ENCODE measurements at places on chromosomes 5 and 9.

GRCh38 chr9:73655363-73655762 lies 503.7 kb downstream of the ANXA1 start:
- no peak for DNase-seq

- DNase-seq: no peak
These were observed 149.9 kb downstream of the FAM114A2 start for GRCh38 chr5:153888781-153889180.

- no peak for DNase-seq
These were observed 767 bp downstream of the RALGPS1 start for GRCh38 chr9:126915281-126915816.

DNA sequence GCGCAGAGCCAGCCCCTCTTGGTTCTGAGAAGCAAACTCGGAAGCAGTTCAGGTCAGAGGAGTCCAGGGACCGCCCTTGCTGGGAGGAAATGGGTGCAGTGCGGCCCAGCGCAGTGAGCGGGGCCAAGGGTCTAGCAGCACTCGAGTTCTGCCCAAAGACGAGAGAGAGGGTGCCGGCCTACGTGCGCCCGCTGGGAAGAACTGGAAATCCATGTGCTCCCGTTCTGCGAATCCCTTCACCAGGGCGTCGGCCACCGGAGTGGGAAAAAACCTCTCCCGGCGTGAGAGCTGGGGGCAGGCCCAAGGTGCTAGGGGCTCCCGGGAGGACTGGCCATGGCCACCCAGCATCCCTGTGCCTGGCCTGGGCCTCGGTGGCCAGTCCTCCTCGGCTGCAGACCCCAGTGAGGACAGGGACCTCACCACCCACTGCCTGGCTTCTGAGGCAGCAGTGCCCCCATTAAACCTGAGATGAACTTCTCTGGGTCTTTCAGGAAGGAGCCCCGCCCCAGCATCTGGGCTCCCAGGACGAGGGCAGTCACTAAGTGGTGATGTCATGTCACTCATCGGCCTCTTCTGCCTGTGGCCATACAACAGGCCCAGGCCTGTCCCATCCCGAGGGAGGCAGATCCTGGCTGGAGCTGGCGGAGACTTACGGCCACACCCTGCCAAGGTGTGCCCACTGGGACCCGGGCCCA lies 10.6 kb downstream of the TMEM250 start:
- DNase-seq: no peak

GRCh38 chr9:126490214-126490631 lies 123.5 kb upstream of the LMX1B start:
- no peak for DNase-seq

DNA sequence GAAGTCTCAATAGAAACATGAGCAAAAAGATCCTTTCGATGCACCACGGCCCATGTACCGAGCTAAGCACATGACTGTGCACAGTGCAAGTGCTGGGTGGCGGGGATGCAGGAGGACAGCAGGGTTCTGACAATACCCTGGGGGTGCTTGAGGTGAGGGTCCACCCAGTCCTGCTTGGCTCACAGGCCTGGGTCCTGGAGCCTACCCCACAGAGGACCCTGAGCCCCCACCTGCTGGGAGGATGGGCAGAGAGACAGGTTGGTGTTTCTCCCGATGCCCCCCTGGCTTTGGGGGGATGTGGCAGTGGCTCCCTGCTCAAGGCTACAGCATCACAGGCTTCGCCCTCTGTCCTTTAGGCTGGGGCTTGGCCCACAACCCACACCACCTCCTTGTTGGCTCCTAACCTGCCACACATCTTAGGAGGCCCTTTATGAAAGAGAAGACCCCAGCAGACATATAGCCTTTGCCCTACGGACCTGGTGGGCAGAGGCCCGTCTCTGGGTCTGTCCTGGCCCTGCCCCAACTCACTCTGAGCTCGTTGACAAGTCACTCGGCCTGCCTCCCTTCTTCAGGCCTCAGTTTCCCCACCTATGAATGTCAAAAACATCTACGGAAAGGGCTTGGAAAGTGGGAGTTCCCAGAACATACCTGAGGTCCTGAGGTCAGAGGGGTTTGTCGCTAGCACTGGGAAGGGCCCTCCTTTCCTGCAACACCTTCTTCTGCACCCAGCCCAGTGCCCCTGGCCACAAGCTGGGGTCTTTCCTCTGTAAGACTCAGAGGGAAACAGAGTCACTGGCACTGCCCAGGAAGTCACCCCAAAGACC lies 50.3 kb downstream of the BARX1 start:
- no peak for DNase-seq

- DNase-seq: no peak
These were observed 276.6 kb downstream of the MAST4 start for GRCh38 chr5:66872736-66873331.

DNA sequence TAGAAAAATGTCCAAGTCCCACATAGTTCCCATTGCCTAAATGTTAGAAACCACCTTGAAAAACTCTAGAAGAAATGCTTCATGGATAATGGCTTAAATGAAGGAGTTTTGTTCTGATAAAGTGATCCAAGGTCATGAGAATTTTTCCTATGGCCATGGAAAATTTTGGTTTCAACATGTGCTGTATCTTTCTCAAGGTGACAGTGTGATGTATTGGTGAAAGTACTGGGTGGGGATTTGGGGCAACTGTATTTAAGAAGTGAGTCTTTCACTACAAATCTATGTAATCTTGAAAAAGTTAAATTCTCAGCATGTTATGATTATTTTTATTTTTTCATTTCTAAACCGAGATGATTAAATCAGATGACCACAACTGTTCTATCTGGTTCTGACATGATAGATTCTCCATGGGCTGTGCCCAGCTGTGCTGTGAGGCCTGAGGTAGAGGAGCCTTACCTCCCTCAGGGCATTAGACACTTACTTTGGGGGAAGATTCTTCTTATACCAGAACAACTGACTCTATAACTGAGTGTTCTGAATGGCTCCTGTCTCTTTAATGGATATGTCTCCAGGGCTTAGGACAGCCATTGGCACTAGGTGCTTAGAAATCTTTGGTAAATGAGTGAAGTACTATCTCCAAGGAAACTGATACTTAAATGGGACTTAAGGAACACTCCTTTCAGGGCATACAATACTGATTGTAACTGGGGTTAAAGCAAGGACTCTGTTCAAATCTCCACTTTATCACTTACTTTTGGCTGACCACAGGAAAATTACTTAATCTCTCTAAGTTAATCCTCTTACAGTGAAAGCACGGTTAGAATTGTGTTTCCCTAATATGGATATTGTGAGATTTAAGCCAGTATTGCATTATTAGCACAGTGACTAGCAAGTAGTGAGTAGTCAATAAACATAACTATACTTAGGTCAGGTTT lies 397.4 kb upstream of the MEF2C start:
- DNase-seq: no peak

DNA sequence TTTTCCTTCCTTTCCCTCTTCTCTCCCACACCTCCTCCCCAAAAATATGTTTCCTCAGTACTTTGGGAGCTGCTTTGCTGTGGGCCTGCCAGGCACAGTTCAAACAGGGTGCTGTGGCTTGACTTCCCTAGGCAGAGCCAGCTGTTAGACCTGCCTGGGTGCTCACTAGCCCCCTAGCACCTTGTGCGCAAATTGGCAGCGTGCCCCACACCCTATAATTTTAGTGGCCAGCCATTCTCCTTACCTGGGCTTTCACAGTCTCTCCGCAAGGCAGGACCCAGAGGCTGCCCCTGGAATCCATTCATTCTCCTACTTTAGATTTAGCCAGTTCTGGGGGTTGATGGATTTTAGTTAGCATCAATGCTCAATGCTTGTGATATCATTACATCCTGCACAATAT lies 72.3 kb downstream of the ANGPTL2 start:
- no peak for DNase-seq

All from stimulated activated CD8-positive, alpha-beta memory T cell treated with anti-CD3 and anti-CD28 coated beads, Interleukin-2, amount 100 ng/mL, for 1 hour (primary cell).